ENCODE measurements at places on chromosomes 6 and 20.

DNA sequence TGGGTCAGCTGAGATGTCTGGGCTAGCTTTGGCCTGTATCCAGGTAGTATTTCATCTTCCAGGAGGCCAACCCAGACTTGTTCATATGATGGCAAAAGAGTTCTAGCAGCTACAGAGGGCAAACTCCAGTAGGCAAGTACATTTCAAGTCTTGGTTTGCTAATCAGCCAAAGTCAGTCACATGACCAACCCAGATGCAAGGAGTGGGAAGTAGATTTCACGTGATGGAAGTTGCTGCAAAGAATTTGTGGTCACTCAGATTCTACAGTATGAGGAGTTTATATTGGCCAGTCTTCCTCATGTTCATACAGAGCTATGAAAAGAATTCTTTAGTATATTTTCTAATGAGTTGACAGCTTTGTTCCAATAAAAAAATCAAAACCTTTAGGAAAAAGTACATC lies 101.8 kb downstream of the PHACTR1 start:
- no peak for DNase-seq

DNA sequence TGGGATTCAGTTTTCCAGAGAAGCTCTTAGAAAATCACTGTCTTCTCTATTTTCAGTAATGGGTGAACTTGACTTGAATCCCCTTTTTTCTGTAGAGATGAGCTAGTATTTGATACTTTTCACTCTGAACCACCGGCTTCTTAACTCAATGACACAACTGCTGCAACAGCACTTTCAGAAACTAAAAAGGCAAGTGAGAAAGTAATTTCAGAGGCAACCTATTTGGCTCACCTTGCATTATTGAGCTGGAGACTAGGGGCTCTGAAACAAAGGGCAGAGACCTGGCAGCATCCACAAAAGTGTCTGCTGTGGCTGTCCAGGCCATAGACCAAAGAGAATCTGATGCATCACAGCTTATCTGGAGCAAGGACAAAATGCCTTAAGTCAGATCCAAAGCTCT lies 289.8 kb upstream of the IRAK1BP1 start:
- DNase-seq, result no peak

DNA sequence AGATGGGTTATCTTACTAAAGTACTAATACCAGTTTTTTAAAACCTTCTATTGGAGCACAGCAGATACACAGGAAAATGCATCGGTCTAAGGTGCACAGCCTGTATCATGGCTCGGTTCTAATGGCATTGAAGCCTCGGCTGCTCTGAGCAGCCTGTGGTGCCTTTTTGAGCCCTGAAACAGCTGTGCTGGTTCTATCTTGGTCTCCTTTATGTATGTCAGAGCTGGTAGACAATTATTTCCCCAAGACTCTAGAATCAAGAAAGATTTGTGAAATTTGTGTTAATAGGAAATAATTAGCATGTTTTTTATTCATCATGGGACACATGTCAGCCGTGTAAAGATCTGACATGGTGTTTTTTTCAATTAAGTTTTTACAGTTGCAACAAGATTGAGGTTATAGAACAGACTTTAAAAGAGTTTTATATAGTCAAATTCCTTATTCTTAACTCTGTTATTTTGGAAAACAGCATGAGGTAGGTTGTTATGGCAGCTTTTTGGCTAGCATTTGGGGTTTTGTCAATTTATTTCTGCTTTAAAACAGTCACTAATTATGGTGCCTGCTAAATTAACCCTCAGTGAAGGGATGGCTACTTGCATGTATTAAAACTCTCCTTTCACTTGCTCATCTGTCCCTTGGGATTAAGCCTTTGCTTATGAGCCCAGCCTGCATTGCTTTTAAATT lies 40.3 kb upstream of the C20orf144 start:
- no peak for DNase-seq

GRCh38 chr6:44016131-44016870 lies 111.0 kb downstream of the MRPL14 start:
- DNase-seq, result no peak

GRCh38 chr6:56663344-56663743 lies 20.7 kb upstream of the DST start:
- no peak for DNase-seq

GRCh38 chr6:130367767-130368166 lies 1.9 kb downstream of the TMEM200A start:
- DNase-seq, result no peak

DNA sequence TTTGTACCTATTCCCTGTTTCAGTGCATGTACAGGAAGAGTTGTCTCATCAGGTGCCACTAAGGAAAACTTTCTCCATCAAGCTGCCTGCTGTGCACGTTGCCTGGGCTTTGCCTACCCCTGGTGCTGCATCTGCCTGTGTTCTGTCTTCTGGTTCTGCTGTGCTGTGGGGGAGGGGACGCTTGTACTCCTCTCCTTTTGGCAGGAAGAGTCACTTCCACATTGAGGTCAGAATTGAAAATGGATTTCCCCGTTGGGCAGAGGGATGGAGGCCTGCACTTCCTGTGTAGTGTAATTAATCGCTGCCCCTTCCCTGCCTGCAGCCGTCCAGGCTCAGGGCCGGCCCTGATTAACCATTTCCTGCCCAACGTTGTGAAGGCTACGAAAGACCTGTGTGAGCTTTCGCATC lies 153.3 kb downstream of the SCML4 start:
- DNase-seq, result no peak

- DNase-seq, result no peak
These were observed 163.1 kb downstream of the ISM1 start for GRCh38 chr20:13384132-13384531.

DNA sequence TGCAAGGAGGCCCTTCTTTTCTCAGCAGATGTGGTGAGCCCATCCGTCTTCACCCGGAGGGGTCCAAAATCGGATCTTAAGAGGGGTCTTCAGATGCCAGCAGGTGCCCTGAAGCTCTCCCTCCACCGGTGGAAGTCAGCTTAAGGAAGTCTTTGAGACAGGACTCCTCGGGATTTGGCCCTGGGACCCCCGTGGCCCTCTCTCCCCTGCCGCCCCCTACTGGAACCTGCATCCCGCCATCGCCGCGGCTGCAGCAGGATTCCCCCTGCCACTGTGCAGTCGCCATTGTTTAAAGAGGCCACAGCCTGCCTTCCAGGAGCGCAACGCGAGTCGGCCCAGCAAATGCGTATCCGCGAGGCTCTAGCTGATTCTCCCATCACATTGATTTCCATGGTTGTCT lies 292.5 kb upstream of the ZNF337 start:
- no peak for DNase-seq

DNA sequence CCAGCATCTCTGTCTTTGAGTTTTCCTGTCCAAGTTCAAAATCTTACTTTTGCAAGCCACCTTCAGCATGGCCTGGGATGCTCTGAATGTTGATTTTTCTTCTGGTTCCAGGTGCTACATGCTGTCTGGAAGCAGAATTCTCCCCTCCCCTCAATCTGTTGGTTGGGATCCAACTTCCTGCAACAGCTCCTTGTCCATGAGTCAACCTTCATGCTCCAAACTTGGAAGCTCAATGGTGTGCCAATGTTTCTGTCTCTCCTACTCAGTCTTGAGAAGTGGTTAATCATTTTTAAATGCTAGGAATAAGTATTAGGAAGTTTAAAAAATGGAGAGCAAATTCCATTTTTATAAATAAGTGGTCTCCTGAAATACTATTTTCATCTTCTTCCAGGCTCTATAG lies 33.2 kb upstream of the PLEKHG1 start:
- DNase-seq, result no peak

DNA sequence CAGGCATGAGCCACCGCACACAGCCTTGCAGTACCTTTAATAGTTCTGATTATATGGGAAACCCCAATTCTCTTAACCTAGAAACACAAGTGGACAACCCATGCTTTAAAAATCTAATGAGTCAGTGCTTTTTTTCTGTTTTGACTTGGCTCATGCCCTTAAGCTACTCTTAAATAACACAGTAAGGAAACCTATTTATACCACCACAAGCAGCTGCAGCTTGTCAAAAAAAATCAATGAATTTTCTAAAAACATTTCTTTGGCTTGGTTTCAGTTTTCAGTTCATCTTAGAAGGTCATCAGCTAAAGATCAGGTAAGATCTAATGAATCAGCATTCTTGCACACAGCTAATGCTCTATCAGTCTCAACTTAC lies 124.1 kb upstream of the DST start:
- DNase-seq, result no peak

DNA sequence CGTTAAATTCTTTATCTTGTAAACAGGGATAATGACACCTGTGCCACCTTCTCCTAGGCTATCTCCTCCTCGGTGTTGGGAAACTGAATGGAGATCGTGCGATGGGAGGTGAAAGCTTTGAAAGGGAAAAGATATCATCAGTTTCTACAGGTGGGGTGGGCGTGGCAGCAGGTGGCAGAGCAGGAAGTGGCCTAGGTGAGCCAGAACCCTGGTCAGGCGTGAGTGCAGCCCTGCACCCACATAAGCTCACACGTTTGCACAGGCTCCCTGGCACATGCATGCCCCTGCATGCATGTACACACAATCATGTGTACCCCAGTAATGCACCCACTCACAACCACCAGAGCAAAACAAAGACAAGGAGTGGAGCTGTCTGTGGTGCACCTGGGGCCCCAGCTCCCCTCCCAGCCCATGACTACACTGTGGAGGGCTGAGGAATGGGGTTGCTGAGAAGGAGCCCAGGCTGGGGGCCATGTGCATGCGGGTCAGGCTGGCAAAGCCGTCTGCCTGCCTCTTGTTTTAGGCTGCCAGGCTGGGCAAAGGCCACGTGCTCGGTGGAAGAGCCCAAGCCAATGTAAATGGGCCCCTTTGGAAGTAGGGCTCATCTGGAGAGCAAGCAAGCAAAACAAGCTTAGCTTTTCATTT lies 61.5 kb downstream of the TFAP2C start:
- no peak for DNase-seq

DNA sequence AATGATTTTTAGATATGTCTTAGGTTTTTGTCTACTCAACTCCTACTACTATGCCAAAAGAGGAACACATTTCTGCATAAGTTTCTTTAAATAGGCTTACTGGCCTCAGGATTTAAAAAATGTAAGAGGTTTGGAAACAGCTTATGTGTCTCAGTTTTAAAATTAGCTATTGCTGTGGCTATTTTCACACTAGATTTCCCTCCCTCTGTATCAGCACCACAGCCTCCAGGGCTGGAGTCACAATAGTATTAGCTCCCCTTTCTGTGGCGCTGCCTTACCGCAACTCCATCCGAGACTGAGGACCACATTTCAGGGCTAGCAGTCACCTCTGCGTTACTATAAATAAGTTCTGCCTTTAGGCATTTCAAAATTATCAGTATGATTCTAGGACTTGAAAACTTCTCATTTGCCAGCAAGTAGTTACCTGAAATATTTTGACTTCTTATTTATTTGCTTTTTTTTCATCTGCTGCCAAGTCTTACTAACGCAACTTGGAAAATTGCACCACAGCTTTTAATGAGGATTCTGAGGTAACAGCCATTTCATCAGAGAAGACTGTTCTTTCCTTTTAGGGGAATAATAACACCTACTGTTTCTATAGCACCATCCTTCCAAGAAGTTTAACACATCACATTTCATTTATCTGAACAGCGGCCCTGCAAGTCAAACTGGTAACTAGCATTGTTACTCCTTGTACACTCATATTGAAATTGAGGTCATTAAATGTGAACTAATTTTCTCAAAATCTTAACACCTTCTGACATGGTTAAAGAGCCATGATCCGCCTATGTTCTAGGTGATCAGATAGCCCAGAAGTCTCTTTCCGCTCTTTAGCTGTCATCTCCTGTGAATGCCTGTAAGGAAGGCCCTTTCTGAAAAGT lies 105.9 kb downstream of the GJA10 start:
- no peak for DNase-seq

DNA sequence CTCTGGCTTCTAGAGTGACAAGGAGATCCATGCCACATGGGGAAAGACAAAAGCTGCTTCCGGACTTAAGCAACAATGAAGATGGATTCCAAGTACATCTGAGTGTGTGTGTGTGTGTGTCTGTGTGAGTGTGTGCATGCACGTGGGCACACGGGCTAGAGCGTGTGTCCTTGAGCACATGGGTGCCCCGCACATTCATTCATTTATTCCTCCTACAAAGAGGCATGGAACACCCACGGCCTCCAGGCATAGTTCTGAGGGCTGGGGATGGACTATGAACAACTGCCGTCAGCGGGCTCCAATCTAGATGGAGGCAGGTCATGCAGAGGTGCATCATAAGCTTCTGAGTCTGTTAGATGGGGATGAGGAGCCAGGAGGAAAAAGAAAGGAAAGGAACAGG lies 49.1 kb downstream of the GRM4 start:
- no peak for DNase-seq

GRCh38 chr6:132234356-132234755 lies 166.9 kb downstream of the MOXD1 start:
- DNase-seq, result no peak

DNA sequence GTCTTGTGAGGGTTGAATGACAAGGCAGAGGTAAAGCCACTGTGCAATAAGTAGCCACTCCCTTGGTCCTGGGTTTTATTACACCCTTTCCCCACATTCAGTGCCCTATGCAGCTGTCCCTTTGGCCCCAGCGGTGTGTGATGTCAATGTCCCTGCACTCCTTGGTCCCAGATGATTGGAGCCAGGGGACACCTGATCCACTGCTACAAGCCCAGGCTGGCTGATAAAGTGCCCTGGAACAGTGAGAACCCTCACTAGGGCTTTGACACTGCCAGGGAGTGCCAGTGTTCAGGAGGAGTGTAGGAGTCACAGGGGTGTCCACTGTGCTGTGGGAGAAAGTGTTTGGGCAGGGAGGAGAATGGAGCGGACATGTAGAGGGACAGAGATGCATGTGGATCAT lies 30.4 kb downstream of the GABRR1 start:
- no peak for DNase-seq

- no peak for DNase-seq
These were observed 25.0 kb downstream of the DDO start for GRCh38 chr6:110390404-110390803.

DNA sequence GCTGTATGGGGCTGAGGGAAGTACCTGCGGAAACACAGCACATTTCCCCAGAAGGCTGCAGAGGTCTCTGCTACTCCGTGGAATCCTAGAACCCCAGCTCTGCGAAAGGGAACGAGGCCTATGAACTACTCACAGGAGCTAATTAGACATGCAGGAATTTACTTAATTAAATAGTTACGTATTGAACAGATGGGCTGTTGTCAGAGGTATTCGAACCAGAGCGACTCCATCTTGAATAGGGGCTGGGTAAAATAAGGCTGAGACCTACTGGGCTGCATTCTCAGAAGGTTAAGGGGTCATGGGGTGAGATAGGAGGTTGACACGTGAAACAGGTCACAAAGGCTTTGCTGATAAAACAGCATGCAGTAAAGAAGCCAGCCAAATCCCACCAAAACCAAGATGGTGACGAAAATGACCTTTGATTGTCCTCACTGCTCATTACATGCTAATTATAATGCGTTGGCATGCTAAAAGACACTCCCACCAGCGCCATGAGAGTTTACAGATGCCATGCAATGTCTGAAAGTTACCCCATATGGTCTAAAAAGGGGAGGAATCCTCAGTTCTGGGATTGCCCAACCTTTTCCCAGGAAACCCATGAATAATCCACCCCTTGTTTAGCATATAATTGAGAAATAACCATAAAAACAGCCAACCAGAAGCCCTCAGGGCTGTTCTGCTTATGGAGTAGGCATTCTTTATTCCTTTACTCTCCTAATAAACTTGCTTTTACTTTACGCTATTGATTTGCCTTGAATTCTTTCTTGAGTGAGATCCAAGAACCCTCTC lies 14.7 kb upstream of the SSTR4 start:
- no peak for DNase-seq

- no peak for DNase-seq
These were observed 556.6 kb upstream of the CDH4 start for GRCh38 chr20:60695226-60696000.
